Uterus (tissue), 4 donors: ENCODE measurements at places on chromosomes 3 and 15. TPM values are rescaled to one million over a fixed set of nuclear protein-coding genes. Genes with fewer than 3 reads are reported as not detected.

GRCh38 chr15:23866832-23867231, 179.7 kb upstream of the NDN start:
- H3K27ac ChIP-seq: no peak overlapping the region
- DNase-seq: no peak
- H3K27me3 ChIP-seq: peaks cover 9% of the 10 kb centered on the region
- H3K4me1 ChIP-seq: no peaks in the 10 kb centered on the region

Gene DUOXA2
- total RNA-seq: not detected

Gene PLSCR2
- not detected for total RNA-seq

Gene PROS1
- total RNA-seq: 38.8 TPM

- DNase-seq: no peak
- H3K4me1 ChIP-seq: no peaks in the 10 kb centered on the region
- no peaks in the 10 kb centered on the region for H3K27me3 ChIP-seq
- H3K4me3 ChIP-seq: no peak overlapping the region
Observed at GRCh38 chr15:79154483-79155135, 64.0 kb upstream of the RASGRF1 start.

Gene IL20RB
- total RNA-seq: not detected

- no peak overlapping the region for H3K27ac ChIP-seq
- no peak for DNase-seq
- H3K36me3 ChIP-seq: no peaks in the 10 kb centered on the region
- peaks cover 23% of the 10 kb centered on the region for H3K4me1 ChIP-seq
- peaks cover 53% of the 10 kb centered on the region for H3K27me3 ChIP-seq
Observed at GRCh38 chr15:67834581-67835296, 5.1 kb downstream of the RNU6-1 start.

Gene AHSG
- total RNA-seq: not detected

Gene NTRK3
- total RNA-seq: 23.9 TPM

- no peaks in the 10 kb centered on the region for H3K36me3 ChIP-seq
- DNase-seq: no peak
- no peaks in the 10 kb centered on the region for H3K27me3 ChIP-seq
- H3K4me3 ChIP-seq: no peak overlapping the region
- peaks cover 17% of the 10 kb centered on the region for H3K4me1 ChIP-seq
Observed at GRCh38 chr3:159855599-159856346, 132.9 kb upstream of the IL12A start.

Gene EPHA3
- total RNA-seq: 22.3 TPM

- DNase-seq: no peak
- H3K4me1 ChIP-seq: no peaks in the 10 kb centered on the region
- H3K36me3 ChIP-seq: no peaks in the 10 kb centered on the region
- H3K4me3 ChIP-seq: no peak overlapping the region
- no peak overlapping the region for H3K27ac ChIP-seq
Observed at GRCh38 chr15:29134641-29135308, 134.8 kb downstream of the NSMCE3 start.

DNA sequence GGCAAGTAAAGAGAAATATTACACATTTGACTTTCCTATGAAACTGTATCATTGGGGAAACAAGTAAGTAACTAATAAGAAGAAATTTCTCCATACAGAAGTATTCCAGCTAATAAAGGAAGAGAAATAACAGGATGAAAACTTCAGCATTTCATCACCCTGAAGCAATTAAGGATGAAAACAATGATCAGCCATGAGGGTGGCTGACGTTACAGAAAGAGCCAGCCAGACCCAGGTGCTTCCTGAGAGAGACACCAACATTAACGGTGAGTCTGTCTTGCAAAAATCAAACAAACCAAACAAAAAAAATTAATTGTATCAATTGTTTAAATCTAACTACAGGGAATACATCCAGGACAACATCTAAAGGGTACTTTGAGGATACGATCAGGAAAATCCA, 190.0 kb downstream of the ARRDC4 start:
- no peaks in the 10 kb centered on the region for H3K27me3 ChIP-seq
- H3K36me3 ChIP-seq: no peaks in the 10 kb centered on the region
- DNase-seq: no peak
- no peak overlapping the region for H3K4me3 ChIP-seq
- no peak overlapping the region for H3K27ac ChIP-seq

DNA sequence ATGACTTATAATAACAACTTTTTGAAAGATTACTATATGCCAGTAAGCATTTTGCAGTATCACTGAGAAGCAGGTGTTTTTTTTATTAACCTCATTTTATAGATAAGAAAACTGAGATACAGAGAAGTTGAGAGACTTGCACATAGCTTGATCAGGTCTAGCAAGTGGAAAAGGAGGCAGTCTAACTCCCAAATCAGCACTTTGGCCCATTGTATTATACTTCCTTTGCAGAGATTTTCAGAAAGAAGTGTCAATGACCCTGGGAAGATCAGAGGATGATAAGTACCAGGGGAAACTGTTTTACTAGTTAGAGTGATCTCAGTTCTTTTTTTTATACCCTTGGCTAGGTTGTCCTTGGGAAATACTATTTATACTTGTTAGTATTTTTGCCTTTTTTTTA, 358.7 kb downstream of the SQOR start:
- no peak for DNase-seq
- no peak overlapping the region for H3K4me3 ChIP-seq
- H3K27ac ChIP-seq: no peak overlapping the region

DNA sequence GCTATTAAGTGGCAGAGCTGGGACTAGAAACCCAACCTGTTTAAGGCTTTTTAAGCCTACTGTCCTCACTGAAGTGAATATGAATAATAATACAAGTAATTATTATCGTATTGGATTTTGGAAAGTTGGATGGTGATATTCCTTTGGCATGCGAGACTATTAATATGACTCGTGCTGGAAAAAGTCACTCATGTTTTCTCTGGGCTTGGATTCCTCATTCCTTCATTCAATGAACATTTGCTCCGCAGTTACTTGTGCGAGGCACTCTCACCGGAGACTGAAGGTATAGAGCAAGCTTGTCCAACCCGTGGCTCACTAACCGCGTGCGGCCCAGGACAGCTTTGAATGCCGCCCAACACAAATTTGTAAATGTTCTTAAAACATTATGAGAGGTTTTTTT, 694 bp downstream of the PLAAT1 start:
- H3K27ac ChIP-seq: peak overlapping the region; percentile 55
- no peaks in the 10 kb centered on the region for H3K27me3 ChIP-seq
- H3K4me3 ChIP-seq: no peak overlapping the region
- no peaks in the 10 kb centered on the region for H3K36me3 ChIP-seq
- H3K4me1 ChIP-seq: no peaks in the 10 kb centered on the region
- no peak for DNase-seq

Gene ZIC4
- total RNA-seq: not detected

- DNase-seq: no peak
- H3K27me3 ChIP-seq: no peaks in the 10 kb centered on the region
- H3K4me1 ChIP-seq: no peaks in the 10 kb centered on the region
- H3K27ac ChIP-seq: no peak overlapping the region
- H3K4me3 ChIP-seq: no peak overlapping the region
Observed at GRCh38 chr3:125435231-125435630, 60.1 kb upstream of the ZNF148 start.

Gene PLSCR5
- total RNA-seq: not detected

GRCh38 chr3:72300621-72301020, 515.7 kb upstream of the PROK2 start:
- no peak overlapping the region for H3K4me3 ChIP-seq
- no peak for DNase-seq
- no peaks in the 10 kb centered on the region for H3K36me3 ChIP-seq
- H3K27ac ChIP-seq: no peak overlapping the region
- no peaks in the 10 kb centered on the region for H3K27me3 ChIP-seq

Gene FANCD2OS
- total RNA-seq: not detected

DNA sequence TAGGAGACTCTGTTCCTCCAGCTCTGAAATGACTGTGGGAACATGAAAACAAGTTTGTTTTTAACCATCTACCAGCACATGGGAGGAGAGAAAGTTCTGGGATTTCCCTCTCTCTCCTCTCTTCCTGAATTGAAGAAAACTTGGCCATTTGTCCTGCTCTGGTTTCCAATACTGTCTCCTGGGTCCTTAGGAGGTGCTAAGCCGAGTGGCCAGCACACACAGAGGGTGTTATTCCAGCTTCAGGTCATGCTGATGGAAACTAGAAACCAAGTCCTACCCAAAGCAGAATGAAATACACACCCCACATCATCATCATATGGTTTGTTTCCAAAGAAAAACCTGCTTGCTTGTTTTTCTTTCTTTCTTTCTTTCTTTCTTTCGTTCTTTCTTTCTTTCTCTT, 172.7 kb downstream of the RPLP1 start:
- H3K4me3 ChIP-seq: no peak overlapping the region
- no peaks in the 10 kb centered on the region for H3K36me3 ChIP-seq
- H3K27ac ChIP-seq: no peak overlapping the region
- H3K27me3 ChIP-seq: no peaks in the 10 kb centered on the region
- DNase-seq: no peak

- no peaks in the 10 kb centered on the region for H3K4me1 ChIP-seq
- H3K27me3 ChIP-seq: no peaks in the 10 kb centered on the region
- no peak overlapping the region for H3K27ac ChIP-seq
- H3K4me3 ChIP-seq: no peak overlapping the region
- no peak for DNase-seq
- H3K36me3 ChIP-seq: no peaks in the 10 kb centered on the region
Observed at GRCh38 chr3:114139836-114140235, 39.0 kb downstream of the DRD3 start.

- H3K27ac ChIP-seq: no peak overlapping the region
- no peak for DNase-seq
- H3K4me1 ChIP-seq: no peaks in the 10 kb centered on the region
Observed at GRCh38 chr15:90860942-90861675, 7.3 kb upstream of the FURIN start.

Gene APOD
- total RNA-seq: 320 TPM
